Activated B cell treated with CpG ODN at 0.5 μM for 24 hours (primary cell): ENCODE measurements at places on chromosomes 5 and 9.

- no peaks in the 10 kb centered on the region for H3K4me1 ChIP-seq
- no peaks in the 10 kb centered on the region for H3K36me3 ChIP-seq
- H3K27me3 ChIP-seq: peaks cover 30% of the 10 kb centered on the region
- no peak overlapping the region for H3K27ac ChIP-seq
- no peak for DNase-seq
Observed at GRCh38 chr9:137985637-137986071, 108.1 kb downstream of the CACNA1B start.

DNA sequence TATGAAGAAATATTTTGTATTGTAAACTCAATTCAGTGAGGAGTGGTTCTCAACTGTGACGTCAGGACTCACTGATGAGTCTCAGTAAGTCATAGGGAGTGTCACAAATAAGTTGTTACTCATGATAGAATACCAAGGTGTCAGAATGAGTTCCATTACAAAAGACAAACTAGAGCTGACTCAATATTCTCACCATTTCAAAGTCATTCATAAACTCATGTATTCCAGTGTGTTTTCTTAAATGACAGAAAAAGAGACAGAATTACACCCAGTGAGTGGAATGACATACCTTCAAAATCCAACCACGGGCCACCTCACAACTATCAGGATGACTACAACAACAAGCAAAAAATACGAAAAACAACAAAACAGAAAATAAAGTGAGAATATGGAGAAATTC lies 321.5 kb downstream of the ENC1 start:
- no peak overlapping the region for H3K27ac ChIP-seq
- no peak for DNase-seq
- no peaks in the 10 kb centered on the region for H3K36me3 ChIP-seq
- no peaks in the 10 kb centered on the region for H3K27me3 ChIP-seq
- H3K4me1 ChIP-seq: no peaks in the 10 kb centered on the region

DNA sequence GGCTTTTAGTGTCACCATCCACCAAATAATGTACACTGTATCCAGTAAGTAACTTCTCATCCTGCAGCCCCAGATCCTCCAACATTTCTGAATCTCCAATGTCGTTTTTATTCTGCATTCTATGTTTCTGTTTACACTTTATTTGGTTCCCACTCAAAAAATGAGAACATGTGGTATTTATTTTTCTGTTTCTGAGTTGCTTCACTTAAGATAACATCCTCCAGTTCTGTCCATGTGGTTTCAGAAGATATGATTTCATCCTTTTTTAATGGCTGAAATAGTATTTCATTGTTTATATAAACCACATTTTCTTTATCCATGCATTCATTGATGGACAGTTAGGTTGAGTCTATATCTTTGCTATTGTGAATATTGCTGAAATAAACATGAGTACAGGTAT lies 677.3 kb upstream of the FTMT start:
- no peak overlapping the region for H3K4me3 ChIP-seq
- DNase-seq: no peak
- no peaks in the 10 kb centered on the region for H3K4me1 ChIP-seq
- no peaks in the 10 kb centered on the region for H3K27me3 ChIP-seq

GRCh38 chr5:82794876-82795275 lies 282.3 kb downstream of the TMEM167A start:
- no peak for DNase-seq
- H3K4me3 ChIP-seq: no peak overlapping the region
- H3K36me3 ChIP-seq: no peaks in the 10 kb centered on the region
- H3K4me1 ChIP-seq: no peaks in the 10 kb centered on the region

- peaks cover 91% of the 10 kb centered on the region for H3K36me3 ChIP-seq
- H3K27me3 ChIP-seq: no peaks in the 10 kb centered on the region
- no peak for DNase-seq
- no peak overlapping the region for H3K27ac ChIP-seq
Observed at GRCh38 chr5:87394411-87395165, 18.1 kb downstream of the CCNH start.

DNA sequence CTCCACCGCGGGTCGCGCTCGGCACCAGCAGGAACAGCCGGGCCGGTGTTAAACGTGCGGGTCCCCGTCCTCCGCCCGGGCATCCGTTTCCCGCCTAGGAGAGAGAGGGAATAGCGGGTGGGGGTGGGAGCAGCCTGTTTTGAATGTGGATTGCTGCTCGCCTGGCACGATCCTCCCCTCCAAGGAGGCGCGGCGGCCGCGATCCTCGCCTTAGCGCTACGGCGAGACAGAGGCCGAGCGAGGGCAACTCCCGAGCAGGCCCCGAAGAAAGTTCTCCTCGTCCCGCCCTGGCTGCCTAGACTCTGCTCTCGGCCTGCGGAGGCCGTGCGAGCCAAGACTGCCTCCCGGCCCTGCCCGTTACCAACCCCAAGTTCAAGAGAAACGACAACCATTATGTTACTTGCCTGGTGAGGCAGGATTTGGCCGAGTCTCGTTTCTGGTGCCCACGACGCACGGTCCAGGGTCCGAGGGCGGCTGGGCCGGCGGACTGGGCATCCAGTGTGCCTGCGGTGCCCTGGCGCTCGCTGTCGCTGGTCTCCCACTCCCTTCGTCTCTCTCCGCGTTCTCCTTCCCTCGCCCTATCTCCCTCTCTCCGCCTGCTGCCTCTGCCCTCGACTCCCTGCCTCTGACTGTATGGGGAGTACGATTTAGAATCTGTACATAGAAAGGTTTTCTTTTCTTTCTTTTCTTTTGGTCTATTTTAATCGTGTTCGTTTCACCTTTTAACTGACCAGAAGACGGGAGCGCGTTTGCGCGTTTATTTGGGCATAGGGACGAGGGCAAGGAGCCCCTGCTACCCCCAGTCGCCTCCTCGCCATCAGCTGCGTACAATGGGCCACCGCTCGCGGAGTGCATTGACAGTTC lies 724 bp downstream of the NR2F1-AS1 start:
- H3K36me3 ChIP-seq: no peaks in the 10 kb centered on the region
- H3K4me3 ChIP-seq: peak overlapping the region; percentile 80
- no peak for DNase-seq

DNA sequence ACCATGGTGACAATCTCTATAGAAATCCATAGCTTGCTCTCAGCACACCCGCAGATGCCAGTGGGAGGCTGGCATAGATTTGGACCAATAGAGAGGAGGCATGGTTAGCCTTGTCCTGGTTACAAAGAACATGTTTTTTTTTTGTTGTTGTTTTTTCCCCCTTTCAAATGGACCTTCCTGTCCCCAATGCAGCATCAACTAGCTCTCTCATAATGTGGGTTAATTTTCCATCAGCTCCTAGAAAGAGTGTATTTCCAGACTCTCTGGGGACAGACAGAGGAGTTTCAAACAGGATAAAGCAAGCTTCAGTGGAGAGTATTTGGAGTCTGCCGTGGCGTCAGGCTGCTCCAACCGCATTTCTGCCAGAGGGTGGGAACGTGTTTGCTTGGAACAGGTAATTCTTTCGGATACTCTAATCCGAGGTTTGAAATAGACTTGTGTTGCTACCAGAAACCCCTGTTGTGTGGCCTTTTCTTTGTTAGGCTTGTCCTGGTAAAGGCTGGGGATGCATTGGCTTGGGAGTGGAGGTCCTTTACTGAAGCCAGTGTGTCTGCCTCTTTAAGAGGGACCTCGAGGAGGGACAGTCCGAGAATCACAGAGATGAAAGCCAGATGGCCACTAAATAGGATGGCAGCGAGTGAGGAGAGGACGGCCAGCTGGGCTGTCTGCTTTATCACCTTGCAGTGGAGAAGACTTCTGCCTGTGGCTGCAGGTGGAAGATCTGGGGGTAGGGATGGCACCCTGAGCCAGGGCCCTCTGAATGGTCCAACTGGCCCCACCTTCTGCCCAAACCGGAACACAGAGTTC lies 130.5 kb upstream of the CPEB4 start:
- H3K27ac ChIP-seq: no peak overlapping the region
- peaks cover 6% of the 10 kb centered on the region for H3K27me3 ChIP-seq
- H3K4me1 ChIP-seq: peaks cover 7% of the 10 kb centered on the region

DNA sequence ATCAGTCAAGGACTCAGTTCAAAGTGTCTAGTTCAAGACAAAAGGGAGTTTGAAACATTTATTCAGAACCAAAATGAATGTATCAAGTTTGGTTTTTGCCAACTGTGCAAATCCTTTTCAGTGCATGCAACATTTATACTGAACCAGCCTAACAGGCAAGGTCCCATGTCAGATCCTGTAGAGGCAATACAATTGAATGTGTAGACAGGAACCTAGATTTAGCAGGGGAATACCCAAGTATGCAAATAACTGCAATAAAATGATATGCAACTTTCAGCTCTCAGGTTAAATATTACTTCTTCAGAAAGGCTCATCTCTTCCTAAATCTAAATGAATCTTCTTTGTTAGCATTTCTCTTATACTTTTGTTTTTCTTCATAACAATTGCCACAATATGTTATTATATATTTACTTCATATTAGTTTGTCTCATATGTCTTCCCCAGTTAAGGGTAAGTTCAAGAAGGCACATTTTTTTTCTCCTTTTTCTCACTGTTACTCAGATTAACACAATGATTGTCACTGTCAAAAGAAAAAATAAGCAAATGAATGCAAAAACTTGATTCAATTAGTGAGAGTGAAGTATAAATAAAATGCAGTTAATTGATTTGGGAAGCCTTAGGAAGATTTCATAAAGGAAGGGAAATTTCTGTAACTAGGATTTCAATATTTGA lies 163.9 kb upstream of the RASA1 start:
- no peaks in the 10 kb centered on the region for H3K27me3 ChIP-seq
- H3K4me1 ChIP-seq: peaks cover 46% of the 10 kb centered on the region
- no peak for DNase-seq
- H3K36me3 ChIP-seq: no peaks in the 10 kb centered on the region
- H3K4me3 ChIP-seq: peak overlapping the region; percentile 80

- no peaks in the 10 kb centered on the region for H3K4me1 ChIP-seq
- H3K27ac ChIP-seq: no peak overlapping the region
- no peaks in the 10 kb centered on the region for H3K36me3 ChIP-seq
- H3K27me3 ChIP-seq: peaks cover 11% of the 10 kb centered on the region
Observed at GRCh38 chr5:145944328-145944727, 8.0 kb downstream of the SH3RF2 start.

DNA sequence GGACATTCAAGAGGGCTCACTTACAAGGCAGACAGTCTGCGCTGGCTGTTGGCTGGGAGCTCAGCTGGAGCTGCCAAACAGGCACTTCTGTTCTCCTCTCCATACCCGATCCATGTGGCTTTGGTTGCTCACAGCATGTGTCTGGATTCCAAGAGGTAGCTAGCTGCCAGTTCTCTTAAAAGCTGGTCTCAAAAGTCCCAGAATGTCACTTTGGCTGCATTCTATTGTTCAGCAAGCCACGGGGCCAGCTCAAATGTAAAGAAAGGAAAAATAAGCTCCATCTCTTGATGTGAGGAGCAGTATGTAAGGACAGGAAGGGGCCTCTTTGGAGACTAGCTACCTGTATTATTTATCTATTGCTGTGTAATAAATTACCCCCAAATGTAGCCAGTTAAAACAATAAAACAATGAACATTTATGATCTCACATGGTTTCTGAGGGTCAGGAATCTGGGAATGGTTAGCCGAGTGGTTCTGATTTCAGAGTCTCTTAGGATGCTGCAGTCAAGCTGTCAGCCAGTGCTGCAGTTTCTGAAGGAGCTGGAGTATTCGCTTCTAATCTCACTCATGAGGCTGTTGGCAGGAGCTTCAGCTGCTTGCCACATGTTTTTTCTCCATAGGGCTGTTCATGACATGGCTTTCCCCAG lies 112.7 kb upstream of the CLINT1 start:
- H3K4me1 ChIP-seq: no peaks in the 10 kb centered on the region
- H3K4me3 ChIP-seq: no peak overlapping the region
- no peaks in the 10 kb centered on the region for H3K36me3 ChIP-seq
- no peak overlapping the region for H3K27ac ChIP-seq
- H3K27me3 ChIP-seq: peaks cover 14% of the 10 kb centered on the region
